HS-27A (cell line): ENCODE measurements at places on chromosomes 12 and 14.

DNA sequence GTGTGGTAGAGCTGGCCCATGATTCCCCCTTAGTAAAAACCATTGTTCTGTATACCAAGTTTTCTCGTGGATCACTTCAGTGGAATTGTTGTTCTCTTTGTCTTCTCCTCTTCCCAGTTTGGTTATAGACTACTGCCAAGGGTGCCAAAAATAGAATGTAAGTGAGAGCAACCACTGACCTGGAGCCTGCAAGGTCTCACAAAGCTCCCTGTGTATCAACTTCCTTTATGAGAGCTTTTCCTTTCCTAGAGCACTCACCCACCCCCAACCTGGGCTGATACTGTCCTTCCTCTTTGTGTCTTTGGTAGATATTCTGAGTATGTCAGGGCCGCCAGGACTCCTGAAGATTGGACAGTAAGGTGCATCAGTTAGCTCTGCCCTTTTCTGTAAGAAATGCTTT lies 101.0 kb downstream of the SCN8A start:
- DNase-seq: no peak

DNA sequence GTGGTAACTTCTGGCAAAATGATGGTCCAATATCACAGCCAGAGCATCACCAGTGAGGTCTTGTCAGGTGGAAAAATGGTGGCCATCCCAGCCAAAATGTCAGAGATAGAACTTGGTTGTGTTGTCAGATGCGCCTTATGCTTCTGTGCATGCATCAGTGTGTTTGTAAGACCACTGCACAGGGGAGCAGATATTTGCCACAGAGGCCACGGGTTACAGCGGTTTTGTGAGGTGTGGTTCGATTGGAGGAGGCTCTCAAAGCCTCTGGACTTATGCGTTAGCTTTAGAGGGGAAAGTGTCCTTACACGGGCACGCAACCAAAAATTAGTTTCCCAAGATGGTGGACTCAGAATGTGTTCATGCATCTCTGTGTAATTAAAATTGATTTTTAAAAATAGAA lies 243.8 kb downstream of the ADGRD1 start:
- no peak for DNase-seq

DNA sequence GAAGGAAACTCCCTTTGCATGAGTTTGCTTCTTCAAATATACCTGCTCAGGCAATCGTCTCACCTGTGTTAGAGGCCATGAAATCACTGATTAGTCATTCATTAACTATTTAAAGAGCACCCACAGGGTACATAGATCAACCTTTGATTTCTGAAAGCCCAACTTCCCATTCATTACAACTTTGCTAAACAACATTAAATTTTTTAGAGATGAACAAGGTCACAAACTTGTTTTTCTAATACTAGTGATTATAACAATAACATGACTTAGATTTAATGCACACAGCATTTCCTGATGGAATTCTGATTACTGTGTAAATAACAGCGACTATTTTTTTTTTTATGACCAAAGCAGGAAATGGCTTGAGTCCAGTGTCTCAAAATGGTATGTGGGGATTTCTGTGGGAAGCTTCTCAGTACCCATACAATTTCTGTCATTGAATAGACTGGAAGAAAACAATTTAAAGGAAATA lies 5.4 kb upstream of the ERO1A start:
- DNase-seq: no peak

GRCh38 chr12:81461163-81461562 lies 298.0 kb downstream of the PPFIA2 start:
- DNase-seq: no peak

- DNase-seq: no peak
Measured at GRCh38 chr14:22168092-22168955, 420.7 kb downstream of the DAD1 start.
